ENCODE measurements at places on chromosomes 1 and 21. TPM values are rescaled to one million over a fixed set of nuclear protein-coding genes. Genes with fewer than 3 reads are reported as not detected.

Gene KIRREL1
- 17.7 TPM for total RNA-seq

Gene RXRG
- total RNA-seq, result not detected

Gene RGS8
- under 0.01 TPM for total RNA-seq

Gene TRIM17
- not detected for total RNA-seq

Gene OLIG2
- not detected for total RNA-seq

Gene KCNH1
- total RNA-seq, result not detected

Gene WDR64
- under 0.01 TPM for total RNA-seq

Gene KRTAP7-1
- total RNA-seq, result not detected

Gene TEDDM1
- total RNA-seq, result not detected

Gene OR2M5
- not detected for total RNA-seq

Gene RNU1-3
- total RNA-seq, result under 0.01 TPM

Gene S100A11
- total RNA-seq, result 10.9 TPM

Gene C1orf94
- total RNA-seq, result not detected

Gene GJA5
- total RNA-seq, result 0.09 TPM

Gene IL24
- not detected for total RNA-seq

Gene ERICH3
- total RNA-seq, result not detected

Gene LY9
- not detected for total RNA-seq

Gene CACNA1S
- not detected for total RNA-seq

Gene ITGB2
- 0.11 TPM for total RNA-seq

Gene CLCA4
- total RNA-seq, result not detected

Gene SPRR2B
- total RNA-seq, result not detected

Gene PADI4
- not detected for total RNA-seq

Gene CFAP141
- not detected for total RNA-seq

Gene COL8A2
- 1.1 TPM for total RNA-seq

Gene B3GALT2
- 2.2 TPM for total RNA-seq

Gene NTNG1
- total RNA-seq, result not detected

Gene PRDM2
- 9.2 TPM for total RNA-seq

Gene CCDC30
- total RNA-seq, result 0.69 TPM

Gene SPRR5
- total RNA-seq, result not detected

Gene GPN2
- total RNA-seq, result 8.1 TPM

Gene NKAIN1
- 0.11 TPM for total RNA-seq

Gene NFIA
- total RNA-seq, result 16.6 TPM

Gene HLX
- total RNA-seq, result 5.2 TPM

Gene RHBG
- not detected for total RNA-seq

Gene MYCL
- total RNA-seq, result 0.22 TPM

Gene USP24
- total RNA-seq, result 71.7 TPM

Gene FCMR
- 0.33 TPM for total RNA-seq

Gene CHIA
- total RNA-seq, result not detected

Gene PLEKHO1
- total RNA-seq, result 41.7 TPM

Gene VASH2
- total RNA-seq, result under 0.01 TPM

Gene ZNF683
- not detected for total RNA-seq

Gene GIPC2
- 41.4 TPM for total RNA-seq

Gene THEM5
- 0.33 TPM for total RNA-seq
